Right hindlimb (tissue), 1 donor: ENCODE measurements at places on chromosomes 2 and 18.
A peak's percentile ranks its signal among the peaks of the same experiment; 100 is the strongest.

DNA sequence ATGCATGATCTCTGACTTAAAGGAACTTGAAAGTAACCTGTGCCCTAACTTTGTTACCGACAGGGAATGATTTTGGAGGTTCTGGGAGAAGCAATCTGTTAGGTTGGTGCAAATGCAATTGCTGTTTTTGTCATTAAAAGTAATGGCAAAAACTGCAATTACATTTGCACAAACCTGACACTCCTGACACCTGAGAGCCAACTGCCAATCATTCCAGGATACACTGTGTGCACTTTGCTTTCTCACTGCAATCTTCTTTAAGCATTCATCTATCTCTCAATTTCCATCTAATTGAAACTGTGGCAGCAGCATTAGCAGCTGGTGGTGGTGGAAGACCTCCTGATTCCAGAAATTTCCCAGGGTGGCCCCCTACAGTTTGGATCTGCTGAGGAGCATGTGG lies 87.6 kb upstream of the CYP1B1 start:
- DNase-seq: no peak

DNA sequence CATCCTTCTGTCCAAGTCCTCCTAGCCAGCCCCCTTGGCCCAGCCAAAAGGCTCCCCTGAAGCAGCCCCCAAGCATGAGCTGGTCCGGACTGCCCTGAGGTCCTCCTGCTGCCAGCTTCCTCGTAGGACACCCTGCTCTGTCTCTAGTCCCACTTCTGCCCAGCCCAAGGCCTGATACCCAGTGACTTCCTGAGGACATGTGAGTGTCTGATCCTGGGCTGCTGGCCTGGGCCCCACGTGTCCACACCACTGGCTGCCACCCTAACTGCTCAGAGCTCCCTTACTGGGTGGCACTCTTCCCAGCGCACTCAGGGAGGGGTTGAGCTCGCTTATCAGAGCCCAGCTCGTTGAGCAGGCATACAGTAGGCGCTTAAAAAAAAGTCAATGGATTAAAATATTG lies 34.4 kb upstream of the PDIA6 start:
- no peak for DNase-seq

DNA sequence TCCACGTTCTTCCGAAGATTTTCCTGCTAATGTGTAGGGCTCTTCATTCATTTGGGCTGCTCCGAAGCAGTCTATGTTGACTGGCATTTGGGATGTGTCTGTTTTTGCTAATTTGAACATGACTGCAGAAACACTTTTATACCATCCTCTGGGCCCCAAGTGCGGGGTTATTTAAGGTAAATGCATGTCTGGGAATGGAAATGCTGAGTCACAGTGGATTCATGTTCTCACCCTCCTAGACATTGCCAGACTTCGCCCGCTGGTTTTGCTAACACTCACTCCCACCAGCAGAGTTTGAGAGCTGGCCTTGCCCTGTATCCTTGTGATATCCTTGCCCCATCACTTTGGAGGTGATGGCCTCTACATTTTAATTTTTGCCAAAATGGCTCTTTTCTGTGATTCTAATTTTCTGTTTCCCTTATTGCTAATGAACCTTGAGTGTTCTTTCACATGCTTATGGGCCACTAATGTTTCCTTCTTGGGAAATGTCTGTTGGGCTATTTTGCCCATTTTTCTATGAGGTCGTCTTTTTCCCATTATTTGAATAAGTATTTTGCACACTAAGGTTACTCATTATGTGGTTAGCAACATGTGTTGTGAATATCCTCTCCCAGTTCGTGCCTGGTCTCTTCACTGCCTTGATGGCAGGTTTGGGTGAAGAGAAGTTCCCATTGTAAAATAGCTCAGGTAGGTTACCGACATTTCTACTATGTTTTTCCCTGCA lies 204.1 kb downstream of the GLI2 start:
- no peak for DNase-seq

DNA sequence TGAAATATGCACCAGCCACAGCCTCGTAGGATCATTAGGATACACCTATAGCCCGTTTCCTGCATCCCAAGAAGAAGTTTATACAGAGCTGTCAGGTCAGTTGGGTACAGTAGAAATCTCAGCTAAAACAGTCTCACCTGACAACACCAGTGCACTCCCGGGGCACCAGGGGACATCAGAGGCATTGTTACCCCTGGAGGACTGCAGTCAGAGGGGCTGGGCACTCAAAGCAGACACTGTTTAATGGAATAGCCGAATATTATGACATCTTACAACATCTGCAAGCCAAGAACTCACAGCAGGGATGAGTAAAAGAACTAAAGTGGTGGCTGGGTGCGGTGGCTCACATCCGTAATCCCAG lies 93.0 kb upstream of the ID2 start:
- no peak for DNase-seq

GRCh38 chr18:74768096-74768495 lies 170.4 kb downstream of the ZNF407 start:
- DNase-seq: no peak

- DNase-seq: no peak
These were observed 87.7 kb upstream of the TGFA start for GRCh38 chr2:70641263-70641784.

DNA sequence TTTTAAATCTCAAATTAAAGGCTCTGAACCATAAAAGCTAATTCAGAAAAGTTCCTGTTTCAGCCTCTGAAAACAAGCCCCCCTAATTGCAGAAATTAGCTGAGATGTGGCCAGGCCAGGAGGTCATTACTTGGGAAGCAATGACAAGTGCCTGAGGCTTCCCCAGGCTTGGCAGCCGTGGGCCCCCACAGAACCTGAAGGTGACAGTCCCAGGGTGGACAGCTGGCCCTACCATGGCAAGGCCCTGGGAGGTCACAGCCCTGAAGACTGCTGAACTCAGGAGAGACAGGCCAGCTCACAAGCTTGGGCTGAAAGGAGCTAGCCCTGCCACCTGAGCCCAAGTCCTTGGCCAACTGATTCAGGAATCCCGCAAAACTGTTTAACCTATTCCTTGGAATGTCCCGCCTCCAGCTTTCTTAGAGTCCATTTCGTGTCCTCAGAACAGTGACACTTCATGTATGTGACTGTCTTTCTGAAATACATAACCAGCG lies 54.3 kb upstream of the PKDCC start:
- no peak for DNase-seq

GRCh38 chr2:239378918-239379640 lies 21.7 kb downstream of the HDAC4 start:
- no peak for DNase-seq

GRCh38 chr2:212387146-212387545 lies 151.5 kb downstream of the ERBB4 start:
- no peak for DNase-seq

GRCh38 chr2:74876081-74876886 lies 42.4 kb downstream of the HK2 start:
- DNase-seq: peak; percentile 39

GRCh38 chr2:288758-289361 lies 969 bp upstream of the ALKAL2 start:
- DNase-seq: peak; percentile 24

GRCh38 chr2:237236188-237236587 lies 150.5 kb downstream of the COPS8 start:
- no peak for DNase-seq

GRCh38 chr18:35736696-35737095 lies 155.2 kb downstream of the GALNT1 start:
- no peak for DNase-seq

DNA sequence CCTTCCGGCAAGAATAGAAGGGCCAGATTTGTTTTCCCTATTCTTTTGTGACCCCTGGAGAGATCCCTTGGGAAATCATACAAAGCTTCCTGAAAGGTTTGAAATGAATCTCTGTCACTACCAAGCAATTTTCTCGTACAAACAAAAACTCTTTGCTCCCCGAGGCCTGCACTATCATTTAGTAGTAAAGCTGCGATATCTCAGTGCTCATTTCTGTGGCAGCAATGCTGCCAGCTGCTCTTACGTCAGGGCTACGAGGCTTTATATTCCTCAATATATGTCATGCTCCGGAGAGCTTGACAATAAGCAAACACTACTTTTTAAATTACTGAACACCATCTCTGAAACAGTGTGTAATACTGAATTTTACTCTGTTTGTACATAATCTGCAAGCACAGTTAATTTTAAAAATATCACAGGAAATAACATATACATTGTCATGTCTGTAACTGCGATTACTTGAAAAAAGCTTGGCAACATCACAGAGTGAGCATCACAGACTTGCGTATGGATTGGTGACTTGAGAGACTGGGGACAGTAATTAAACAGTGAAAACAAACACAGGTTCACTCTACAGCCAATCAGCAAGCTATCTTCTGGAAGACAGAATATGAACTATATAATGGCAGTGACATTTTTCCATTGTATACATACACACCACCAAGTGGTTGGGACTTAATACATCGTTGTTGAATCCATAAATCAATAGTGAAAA lies 403.3 kb upstream of the NETO1 start:
- DNase-seq: no peak

DNA sequence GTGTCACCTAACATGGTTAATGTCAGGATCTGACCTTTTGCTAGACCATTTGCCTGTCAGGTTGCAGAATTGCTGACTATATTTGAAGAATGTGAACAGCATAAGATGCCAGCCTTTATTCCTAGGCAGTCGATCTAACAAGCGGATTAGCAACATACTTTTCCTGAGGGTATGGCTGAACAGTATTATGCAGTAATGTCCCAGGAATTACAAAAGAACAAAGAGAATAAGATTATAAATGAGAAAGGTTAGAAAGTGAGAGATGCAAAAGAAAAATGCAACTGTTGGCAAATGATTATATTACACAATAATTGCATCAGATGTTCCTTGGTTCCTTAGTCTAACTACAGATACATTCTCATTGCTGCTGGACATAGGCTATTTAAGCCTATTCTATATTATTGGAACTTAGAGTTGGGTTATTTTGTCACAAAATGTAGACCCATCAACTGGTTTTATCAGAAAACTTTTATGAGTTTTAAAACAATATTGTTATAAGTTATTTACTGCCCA lies 647.1 kb upstream of the CRIM1 start:
- DNase-seq: no peak

DNA sequence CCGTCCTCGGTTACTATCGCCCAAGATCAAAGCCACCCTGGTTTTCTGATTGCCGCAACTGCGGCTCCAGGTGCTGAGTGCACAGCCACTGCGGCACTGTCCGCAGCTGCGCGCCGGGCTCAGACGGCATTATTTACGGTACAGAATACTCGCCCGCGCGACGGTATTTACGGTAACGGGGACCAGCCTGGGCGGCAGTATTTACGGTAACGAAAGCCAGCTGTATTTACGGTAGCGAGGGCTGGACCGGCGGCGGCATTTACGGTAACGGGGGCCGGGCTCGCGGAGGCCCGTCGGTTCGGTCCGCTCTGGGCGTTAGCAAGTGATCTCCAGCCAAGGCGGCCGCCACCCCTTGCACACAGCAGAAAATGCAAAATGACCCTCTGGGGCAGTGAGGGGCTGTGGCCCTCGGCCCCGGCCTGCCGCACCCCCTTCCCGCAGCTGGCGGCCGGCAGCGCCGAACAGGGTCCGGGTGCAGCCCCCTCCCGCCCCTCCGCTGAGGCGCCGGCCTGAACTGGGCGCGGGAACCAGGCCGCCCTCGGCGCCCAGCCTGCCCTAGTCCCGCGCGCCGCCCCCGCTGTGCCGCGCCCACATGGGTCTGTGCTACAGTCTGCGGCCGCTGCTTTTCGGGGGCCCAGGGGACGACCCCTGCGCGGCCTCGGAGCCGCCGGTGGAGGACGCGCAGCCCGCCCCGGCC lies at the start of gene GNAL:
TSS of gene GNAL (plus strand) at position 293 of the 697 bp plus-strand sequence. CDS start at position 593, 300 bp downstream.
- DNase-seq: peak; percentile 82

- no peak for DNase-seq
These were observed 372.5 kb downstream of the GALR1 start for GRCh38 chr18:77622009-77622692.

- peak; percentile 41 for DNase-seq
These were observed 493.8 kb upstream of the NRP2 start for GRCh38 chr2:205188239-205189138.

- no peak for DNase-seq
These were observed 49.3 kb downstream of the CACNB4 start for GRCh38 chr2:152049541-152049940.

- DNase-seq: peak; percentile 66
These were observed 43.9 kb upstream of the RAB11FIP5 start for GRCh38 chr2:73156539-73157124.

GRCh38 chr2:8087480-8087840 lies 594.4 kb upstream of the ID2 start:
- no peak for DNase-seq

- DNase-seq: no peak
These were observed 586.3 kb upstream of the SALL3 start for GRCh38 chr18:78393086-78393862.

GRCh38 chr2:230893841-230894781 lies 29.4 kb downstream of the ITM2C start:
- DNase-seq: no peak

DNA sequence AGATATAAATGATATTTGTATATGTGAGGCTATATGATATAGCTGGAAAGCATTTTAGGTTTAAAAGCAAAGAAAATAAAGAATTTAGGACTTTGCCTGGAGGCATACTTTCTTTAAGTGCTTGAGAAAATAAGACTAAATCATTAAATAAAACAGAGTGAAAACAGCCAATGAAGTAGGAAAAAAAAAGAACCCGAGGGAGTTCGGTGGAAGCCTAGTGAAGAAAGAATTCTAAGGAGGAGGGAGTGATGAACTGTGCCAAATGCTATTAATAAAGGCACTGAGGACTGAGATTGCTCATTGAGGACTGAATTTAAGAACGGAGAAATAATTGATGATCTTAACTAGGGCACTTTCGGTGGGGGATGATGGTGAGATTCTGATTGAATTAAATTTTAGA lies 573.5 kb downstream of the DSC3 start:
- DNase-seq: no peak

DNA sequence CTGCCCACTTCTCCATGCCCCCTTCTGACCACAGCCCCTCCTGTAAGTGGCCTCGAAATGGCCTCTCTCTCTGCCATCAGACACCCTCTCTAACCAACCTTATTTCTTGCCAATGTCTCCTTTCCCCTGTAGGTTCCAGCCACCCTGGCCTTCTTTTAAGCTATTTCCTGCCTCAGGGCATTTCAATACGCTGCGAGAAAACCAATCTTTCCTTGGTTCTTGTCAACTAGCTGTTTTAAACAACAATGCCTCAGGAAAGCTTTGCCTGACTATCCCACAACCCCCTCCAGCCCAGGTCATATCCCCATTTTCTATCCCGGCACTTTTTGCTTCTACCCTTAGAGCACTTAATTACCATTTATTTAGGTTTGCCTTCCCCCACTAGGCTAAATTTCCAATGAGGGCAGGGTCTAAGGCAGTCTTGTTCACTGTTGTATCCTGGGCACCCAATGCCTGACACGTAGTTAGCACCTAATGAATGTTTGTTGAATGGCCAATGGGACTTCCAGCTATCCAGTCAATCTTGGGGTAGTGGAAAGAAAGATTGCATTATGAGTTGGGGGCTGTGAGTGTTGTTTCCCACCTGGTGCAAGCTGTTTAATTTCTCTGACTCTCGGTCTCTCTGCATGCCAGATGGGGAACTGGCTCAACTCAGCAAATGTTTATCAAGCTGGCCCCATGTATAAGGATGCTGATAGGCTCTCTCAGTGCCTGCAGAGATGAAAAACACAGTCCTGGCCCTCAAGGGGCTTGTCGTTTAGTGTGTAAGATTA lies 291.2 kb downstream of the SRBD1 start:
- DNase-seq: no peak

GRCh38 chr18:52452427-52452826 lies 112.4 kb downstream of the DCC start:
- DNase-seq: no peak

- no peak for DNase-seq
These were observed 51.9 kb downstream of the TGFA start for GRCh38 chr2:70501728-70502127.

GRCh38 chr2:98771721-98772524 lies 41.0 kb upstream of the MGAT4A start:
- no peak for DNase-seq
